ENCODE measurements at places on chromosomes 5 and 9.

GRCh38 chr5:132768485-132768868 is 8.6 kb downstream of the SEPTIN8 start:
- no peak for DNase-seq

DNA sequence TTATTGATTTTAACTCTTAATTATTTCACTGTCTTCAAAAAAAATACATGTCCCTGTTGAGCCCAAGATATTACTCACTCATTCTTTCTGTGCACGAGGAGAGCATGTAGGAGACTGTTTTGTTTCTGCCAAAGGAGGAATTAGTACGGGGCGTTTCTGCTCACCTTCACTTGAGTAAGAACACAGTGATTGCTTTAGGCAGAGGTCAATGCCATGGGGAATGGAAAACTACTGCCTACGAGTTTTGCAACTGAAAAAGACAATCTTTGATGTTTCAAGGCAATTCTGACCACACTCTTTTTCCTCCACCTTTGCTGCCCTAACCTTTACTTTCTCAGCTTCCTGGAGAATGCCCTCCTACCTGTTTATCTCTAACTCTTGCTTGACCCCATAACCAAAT is 109.4 kb downstream of the CCDC192 start:
- DNase-seq, result no peak

DNA sequence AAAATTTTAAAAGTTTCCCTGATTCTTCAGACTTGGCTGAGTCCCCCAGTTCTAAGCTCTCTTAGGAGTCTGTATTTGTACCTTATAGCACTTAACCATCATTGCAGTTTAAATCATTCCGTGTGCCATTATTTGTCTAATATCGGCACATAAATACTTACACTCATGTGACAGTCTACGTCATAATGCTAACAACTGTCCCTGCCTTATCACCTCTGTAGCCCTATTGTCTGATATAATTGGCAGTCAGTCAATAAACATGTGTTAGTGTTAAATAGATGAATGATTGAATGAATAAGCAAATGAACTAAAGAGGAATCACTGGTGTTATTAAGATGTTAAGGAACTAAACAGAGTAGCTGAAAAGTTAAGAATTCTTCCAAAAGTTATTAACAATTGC is 287.8 kb downstream of the EBF1 start:
- no peak for DNase-seq

DNA sequence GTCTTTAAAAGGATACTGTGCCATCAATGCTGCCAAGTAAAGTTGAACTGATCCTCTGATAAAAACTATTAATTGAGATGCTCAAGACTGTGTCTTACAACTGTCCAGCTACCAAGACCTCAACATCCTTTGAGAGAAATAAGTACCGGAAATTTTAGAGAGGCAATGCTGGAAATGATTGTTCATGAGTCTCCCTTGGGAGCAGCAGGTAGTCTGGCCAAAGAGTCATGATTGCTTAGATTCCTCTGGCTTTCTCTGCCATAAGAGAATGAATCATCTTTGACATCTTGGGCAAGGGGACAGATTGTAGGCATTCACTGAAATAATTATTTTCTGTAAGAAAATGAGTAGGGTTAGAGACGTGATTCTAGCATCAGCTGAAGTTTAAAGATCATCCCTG is 466.6 kb upstream of the DAB2 start:
- no peak for DNase-seq

- no peak for DNase-seq
Observed at GRCh38 chr5:172722327-172722815, 48.6 kb downstream of the DUSP1 start.

DNA sequence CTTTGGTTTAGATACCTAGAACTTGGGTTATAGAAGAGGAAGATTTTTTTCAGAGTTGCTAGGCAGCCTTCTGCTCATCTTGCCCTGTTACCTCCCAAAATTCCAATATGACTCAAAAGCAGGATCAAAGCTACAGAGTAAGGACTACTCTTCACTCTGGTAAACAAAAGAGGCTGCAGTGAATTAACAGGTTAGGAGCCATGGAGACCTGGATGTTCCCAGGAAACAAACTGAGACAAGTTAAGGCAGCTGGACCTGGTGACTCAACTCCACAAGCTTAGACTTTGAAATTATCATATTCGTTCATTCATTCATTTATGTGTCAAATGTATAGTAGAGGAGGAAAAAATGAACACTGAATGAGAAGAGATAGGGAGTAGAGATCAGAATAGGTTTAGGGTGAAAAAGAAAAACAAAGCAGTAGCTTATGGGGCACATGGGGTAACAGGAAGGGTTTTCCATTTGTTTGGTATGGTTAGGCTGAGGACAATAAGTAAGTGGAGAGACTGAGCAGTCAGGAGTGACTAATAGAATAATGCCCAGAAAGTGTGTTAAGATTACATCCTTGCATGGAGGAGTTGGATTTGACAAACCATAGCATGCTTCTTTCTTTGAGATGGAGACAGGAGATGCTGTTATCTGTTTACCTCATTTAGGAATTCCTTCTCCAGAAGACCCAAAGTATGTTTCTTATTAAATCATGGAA is 464.0 kb upstream of the ZNF608 start:
- no peak for DNase-seq

DNA sequence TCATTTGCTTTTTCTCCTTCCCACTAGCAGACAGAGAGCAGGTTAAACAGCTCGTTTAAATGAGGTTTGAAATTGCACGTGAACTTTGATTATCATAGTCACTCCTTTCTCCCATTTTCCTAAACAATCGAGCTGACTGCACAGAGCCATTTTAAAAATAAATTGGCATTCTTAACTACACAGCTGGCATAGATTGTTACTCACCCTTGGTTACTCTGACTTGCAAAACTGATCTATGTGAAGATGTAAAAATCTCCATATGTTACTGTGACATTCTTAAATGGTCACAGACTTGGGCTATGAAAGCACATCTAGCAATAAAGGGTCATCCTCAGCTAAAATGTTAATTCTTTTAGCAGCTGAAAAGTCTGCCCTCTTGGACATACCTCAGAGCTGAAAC is 368.5 kb downstream of the DTWD2 start:
- no peak for DNase-seq

DNA sequence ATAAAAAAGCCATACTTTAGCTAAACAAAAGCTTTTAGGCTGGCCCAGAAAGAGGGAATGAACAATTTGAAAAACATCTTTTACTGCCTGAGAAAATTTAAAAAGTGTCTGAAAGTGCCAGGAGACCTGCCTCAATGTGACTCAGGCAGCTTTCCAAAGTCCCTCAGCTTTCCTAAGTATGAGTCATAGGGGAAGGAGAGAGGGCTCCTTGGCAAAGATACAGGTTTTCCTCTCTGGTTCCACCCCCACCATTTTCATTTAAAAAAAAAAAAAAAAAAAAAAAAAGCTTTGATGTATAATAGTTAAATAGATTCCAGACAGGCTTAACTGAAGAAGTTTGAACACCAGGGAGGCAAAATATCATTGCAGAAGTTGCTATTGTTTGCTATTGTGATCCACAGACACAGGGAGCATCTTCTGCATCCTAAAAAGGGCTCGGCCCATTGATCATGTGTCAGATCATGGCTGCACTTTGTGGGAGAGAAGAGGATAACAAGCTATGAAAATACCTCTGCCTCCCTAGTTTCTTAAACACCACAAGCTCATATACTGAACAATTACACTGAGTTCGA is 71.5 kb downstream of the MRPS27 start:
- no peak for DNase-seq

DNA sequence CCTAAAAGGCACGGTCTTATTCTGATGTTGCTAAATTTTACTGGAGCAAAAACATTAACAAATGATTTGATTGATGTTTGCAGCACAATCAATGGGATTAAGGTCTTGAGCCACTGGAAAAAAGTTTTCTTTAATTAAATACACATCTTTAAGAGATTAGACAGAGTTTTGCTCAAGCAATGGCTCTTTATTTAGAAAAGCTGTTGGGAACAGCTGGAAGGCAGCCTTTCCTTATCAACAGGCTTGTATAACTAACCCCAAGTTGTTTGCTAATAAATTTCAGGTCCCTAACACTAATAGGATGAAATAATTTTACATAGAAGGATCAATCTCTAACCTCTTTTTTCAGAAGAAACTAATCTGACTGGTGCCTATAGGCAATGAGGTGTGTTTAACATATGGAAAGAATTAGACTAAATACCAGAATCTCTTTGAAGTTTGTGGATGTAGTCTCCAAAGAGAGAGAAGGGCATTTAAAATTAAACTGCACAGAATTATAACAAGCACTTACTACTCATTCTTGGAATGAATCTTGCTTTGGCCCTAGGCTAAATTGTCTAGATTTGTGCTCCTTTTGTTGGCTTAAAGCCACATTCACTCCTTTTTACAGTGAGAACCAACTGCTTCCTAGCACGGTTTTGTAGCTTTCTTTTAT is 67.3 kb upstream of the TNFAIP8 start:
- DNase-seq, result no peak

GRCh38 chr5:54912021-54912420 is 73.4 kb downstream of the ESM1 start:
- no peak for DNase-seq

Measured in activated CD4-positive, alpha-beta T cell treated with anti-CD3 and anti-CD28 coated beads for 48 hours (primary cell).